Fibroblast of lung (primary cell): ENCODE measurements at places on chromosomes 5 and 9. TPM values are rescaled to one million over a fixed set of nuclear protein-coding genes. Genes with fewer than 3 reads are reported as not detected.

GFI1B gene
- total RNA-seq, result under 0.01 TPM in 1 of 2 replicates, not detected in the other

PCDHB9 gene
- 0.26 and 0.99 TPM in 2 replicates for total RNA-seq

TAS2R1 gene
- not detected in 2 replicates for total RNA-seq

TLN1 gene
- 214 and 405 TPM in 2 replicates for total RNA-seq

KCNV2 gene
- total RNA-seq, result not detected in 2 replicates

DNA sequence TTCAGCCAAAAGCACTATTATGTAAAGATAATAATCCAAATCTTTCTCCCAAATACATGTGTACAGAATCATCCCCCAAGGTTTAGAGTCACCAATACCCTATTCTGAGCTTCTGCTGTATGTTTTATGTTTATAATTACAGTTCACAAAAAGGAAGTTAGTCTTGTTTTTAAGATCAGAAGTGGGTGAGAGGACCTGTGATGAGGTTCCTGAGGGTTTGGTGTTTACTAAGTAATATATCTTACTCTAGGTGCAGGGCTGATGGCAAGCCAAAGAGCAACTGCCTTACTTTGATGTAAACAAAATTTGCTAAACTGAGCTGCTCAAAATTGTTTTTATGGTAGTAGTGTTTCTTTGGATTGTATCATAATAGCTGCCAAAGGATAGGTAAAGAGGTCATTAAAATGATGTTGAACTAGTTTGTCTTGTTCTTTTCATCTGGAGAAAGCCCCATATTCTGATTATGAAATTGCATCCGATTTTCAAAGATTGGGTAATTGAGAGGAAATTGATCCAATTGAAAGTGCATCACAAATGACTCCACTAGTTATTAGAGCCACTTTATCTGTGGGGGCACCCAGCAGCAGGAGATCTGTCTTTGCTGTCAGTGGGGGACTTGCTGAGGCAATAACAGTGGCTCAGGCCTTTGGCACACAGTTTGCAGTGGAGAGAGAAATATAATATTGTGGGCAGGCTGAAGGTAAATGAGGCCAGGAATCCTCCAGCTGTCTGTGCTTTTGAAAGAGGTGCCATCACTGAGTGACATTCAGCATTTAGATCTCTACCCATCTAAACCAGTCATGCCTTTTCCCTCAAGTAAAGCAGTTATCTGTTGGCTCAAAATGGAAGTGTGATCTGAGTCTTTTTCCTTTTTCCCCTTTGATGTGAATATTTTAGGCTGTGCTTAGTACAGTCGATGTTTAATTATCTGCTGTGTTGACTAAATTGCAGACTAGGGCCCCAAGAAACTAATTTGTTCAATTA is 14.1 kb downstream of the TRIM32 start:
- no peak overlapping the region for H3K4me3 ChIP-seq
- H3K27me3 ChIP-seq, result no peaks in the 10 kb centered on the region
- no peak overlapping the region for H3K27ac ChIP-seq

GRCh38 chr9:38622288-38622674 is 1.9 kb upstream of the ANKRD18A start:
- H3K4me3 ChIP-seq, result no peak overlapping the region
- H3K27ac ChIP-seq, result no peak overlapping the region
- H3K27me3 ChIP-seq, result peaks cover 20% of the 10 kb centered on the region
- H3K4me1 ChIP-seq, result no peaks in the 10 kb centered on the region
- DNase-seq, result no peak

- no peak for DNase-seq
- no peak overlapping the region for H3K27ac ChIP-seq
- no peaks in the 10 kb centered on the region for H3K27me3 ChIP-seq
- H3K4me1 ChIP-seq, result no peaks in the 10 kb centered on the region
- peaks cover 13% of the 10 kb centered on the region for H3K36me3 ChIP-seq
- H3K4me3 ChIP-seq, result no peak overlapping the region
Measured at GRCh38 chr5:16757989-16758501, 141.2 kb upstream of the RETREG1 start.

GRCh38 chr9:104993291-104993963 is 65.5 kb upstream of the ABCA1 start:
- H3K36me3 ChIP-seq, result no peaks in the 10 kb centered on the region
- no peak overlapping the region for H3K4me3 ChIP-seq
- H3K4me1 ChIP-seq, result peaks cover 19% of the 10 kb centered on the region
- H3K27me3 ChIP-seq, result no peaks in the 10 kb centered on the region
- H3K27ac ChIP-seq, result peak overlapping the region; percentile 22

GRCh38 chr5:134459491-134459890 is 47.8 kb upstream of the CDKN2AIPNL start:
- DNase-seq, result no peak
- peaks cover 3% of the 10 kb centered on the region for H3K4me1 ChIP-seq
- no peaks in the 10 kb centered on the region for H3K36me3 ChIP-seq
- no peak overlapping the region for H3K27ac ChIP-seq

GRCh38 chr9:92748233-92748497 is 16.5 kb downstream of the BICD2 start:
- H3K4me3 ChIP-seq, result no peak overlapping the region
- no peak for DNase-seq
- no peaks in the 10 kb centered on the region for H3K27me3 ChIP-seq
- no peak overlapping the region for H3K27ac ChIP-seq

DNA sequence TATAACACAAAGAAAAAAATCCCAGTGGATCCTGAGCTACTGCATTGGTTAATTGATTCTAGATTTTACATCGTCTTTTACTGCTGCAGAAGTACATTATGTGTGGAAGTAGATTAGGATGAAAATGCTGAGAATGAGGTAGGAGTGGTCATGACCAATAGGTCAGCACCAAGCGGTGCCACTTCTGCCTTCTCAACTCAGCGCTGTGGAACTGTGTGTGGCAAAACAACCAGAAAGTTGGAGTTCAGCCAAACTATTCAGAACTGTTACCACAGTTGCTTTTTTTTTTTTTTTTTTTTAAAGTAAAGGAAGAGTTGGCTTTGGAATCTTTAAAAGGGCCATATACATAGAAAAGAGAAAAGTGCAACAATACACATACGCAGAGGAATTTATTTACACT is 24.2 kb downstream of the POU5F2 start:
- no peaks in the 10 kb centered on the region for H3K36me3 ChIP-seq
- no peak overlapping the region for H3K4me3 ChIP-seq
- H3K27ac ChIP-seq, result no peak overlapping the region

- no peak overlapping the region for H3K4me3 ChIP-seq
- peaks cover 14% of the 10 kb centered on the region for H3K36me3 ChIP-seq
- H3K27me3 ChIP-seq, result no peaks in the 10 kb centered on the region
- DNase-seq, result peak; percentile 53
- H3K27ac ChIP-seq, result peak overlapping the region; percentile 19
- peaks cover 4% of the 10 kb centered on the region for H3K4me1 ChIP-seq
Measured at GRCh38 chr9:37913480-37914153, 9.7 kb upstream of the SLC25A51 start.

GRCh38 chr9:136997830-136998234 is 1.5 kb upstream of the CLIC3 start:
- H3K36me3 ChIP-seq, result peaks cover 2% of the 10 kb centered on the region
- no peak overlapping the region for H3K27ac ChIP-seq
- peaks cover 16% of the 10 kb centered on the region for H3K4me1 ChIP-seq
- DNase-seq, result peak; percentile 29
- H3K27me3 ChIP-seq, result no peaks in the 10 kb centered on the region
- no peak overlapping the region for H3K4me3 ChIP-seq

GRCh38 chr9:72276429-72276828 is 88.6 kb downstream of the ZFAND5 start:
- H3K27me3 ChIP-seq, result no peaks in the 10 kb centered on the region
- no peaks in the 10 kb centered on the region for H3K4me1 ChIP-seq
- H3K27ac ChIP-seq, result no peak overlapping the region

- H3K4me1 ChIP-seq, result no peaks in the 10 kb centered on the region
- H3K4me3 ChIP-seq, result no peak overlapping the region
- no peak overlapping the region for H3K27ac ChIP-seq
- H3K36me3 ChIP-seq, result no peaks in the 10 kb centered on the region
- DNase-seq, result no peak
Measured at GRCh38 chr5:134053314-134053839, 48.6 kb upstream of the VDAC1 start.

GRCh38 chr9:83628540-83628939 is 5.6 kb downstream of the IDNK start:
- H3K4me1 ChIP-seq, result no peaks in the 10 kb centered on the region
- H3K36me3 ChIP-seq, result peaks cover 2% of the 10 kb centered on the region
- DNase-seq, result no peak
- no peak overlapping the region for H3K27ac ChIP-seq
